ENCODE measurements at places on chromosomes 1 and 21.
A peak's percentile ranks its signal among the peaks of the same experiment; 100 is the strongest.

DNA sequence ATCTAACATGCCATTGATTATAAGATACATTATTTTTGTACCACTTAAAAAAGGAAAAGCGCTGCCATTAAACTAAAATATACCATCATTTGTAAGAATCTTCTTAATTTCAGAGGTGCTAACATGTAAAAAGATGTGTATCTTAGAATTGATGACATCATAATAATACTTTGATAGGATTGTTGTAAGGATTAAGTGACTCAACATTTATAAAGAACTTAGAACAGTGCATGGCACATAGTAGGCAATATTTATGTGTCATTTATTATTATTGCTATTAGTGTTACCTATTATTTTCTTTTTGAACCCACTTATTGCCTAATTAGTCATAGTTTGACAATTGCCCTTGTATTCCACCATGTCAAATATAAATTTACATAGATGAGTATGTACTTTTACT lies 21.8 kb downstream of the HIPK1 start:
- no peak for DNase-seq

- DNase-seq: peak; percentile 53
These were observed 502.3 kb downstream of the NUF2 start for GRCh38 chr1:163824006-163824405.

- no peak for DNase-seq
These were observed 3.0 kb downstream of the CNR2 start for GRCh38 chr1:23910144-23910543.

DNA sequence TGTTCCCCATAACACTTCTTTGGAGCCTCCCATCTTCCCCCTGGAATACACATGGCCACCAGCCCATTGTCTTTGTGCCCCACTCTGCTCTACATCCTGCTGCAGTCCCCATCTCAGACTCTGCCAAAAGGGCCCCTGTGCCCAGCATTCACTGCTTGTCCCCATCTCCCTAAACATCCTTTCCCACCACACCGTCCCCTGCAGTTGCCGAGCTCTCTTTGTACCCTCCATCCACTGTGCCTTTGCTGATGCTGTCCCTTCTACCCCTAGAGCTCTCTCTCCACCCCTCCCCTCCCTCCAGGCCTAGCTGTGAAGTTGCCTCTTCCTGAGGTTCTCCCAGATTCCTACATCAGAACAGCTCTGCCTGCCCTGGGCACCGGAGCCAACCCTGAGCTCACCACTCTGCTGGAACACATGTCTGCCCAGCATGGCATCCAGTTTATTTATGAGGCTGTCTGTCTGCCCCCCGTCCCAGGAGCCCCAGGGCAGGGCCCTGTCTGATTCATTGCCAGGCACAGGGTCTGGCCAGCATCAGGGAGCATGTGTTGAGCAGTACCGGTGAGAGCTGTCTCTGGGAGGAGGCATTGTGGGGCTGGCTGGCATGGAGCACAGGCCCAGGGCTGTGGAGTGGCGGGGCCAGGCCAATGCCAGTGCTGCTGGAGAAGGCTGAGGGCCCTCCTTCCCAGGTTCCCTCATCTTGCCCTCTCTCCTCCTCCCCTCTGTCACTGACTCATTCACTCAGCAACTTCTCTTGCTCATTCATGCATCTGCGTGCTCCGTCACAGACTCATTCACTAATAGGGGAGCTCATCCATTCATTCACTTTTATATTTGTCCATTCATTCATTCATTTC lies 28.8 kb downstream of the EDN2 start:
- no peak for DNase-seq

DNA sequence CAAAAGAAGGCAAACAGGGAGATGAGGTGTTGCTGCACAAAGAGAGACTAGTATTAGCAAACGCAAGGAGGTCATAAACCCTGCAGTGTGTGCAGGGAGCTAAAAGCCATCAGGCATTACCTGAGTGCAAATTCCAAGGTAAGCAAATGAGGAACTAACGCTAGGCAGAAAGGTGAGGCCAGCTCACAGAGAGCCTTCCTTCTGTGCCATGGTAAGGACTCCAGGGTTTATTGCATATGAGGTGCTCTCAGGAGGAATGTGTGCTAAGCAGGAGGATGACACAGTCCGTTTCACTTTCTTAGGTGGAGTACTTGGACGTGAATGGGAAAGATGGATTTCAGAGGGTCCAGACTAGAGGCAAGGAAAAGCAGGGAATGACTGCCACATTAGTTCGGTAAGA lies 44.6 kb upstream of the MYBPHL start:
- no peak for DNase-seq

DNA sequence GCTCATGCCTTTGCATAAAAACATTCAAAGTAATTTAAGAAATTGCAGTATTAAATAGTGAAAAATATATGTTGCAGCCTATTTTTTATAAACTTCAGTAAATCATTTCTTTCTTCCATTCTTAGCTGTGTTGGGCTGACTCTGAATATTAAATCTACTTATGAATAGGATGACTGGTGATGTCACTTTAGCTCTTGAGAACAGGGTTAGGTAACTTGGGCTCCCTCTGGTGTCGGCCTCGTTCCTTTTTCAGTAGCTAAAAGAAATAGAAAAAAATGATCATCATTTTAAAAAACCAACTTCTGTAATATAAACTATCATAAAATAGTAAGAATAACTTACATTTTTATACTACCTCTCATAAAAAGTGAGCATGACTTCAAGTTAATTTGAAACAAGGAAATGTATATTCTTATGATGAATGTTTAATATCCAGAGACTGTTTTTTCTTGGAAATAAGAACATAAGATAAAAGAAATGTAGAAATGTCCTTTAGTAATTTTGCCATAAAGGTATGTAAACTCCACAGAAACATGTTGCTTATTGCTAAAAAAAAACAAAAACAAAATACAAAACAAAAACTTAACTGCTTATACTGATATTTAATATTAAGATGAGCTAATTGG lies 26.8 kb upstream of the NCAM2 start:
- no peak for DNase-seq

DNA sequence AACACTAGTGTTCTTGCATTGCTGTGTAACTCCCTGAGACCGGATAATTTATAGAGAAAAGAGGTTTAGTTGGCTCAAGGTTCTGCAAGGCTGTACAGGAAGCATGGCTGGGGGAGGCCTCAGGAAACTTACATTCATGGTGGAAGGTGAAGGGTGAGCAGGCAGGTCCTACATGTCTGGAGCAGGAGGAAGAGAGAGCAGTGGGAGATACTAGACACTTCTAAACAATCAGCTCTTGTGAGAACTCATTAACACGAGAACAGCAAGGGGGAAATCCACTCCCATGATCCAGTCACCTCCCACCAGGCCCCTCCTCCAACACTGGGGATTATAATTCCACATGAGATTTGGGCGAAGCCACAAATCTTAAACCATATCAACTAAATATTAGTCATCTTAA lies 30.1 kb downstream of the RNF2 start:
- DNase-seq: no peak

DNA sequence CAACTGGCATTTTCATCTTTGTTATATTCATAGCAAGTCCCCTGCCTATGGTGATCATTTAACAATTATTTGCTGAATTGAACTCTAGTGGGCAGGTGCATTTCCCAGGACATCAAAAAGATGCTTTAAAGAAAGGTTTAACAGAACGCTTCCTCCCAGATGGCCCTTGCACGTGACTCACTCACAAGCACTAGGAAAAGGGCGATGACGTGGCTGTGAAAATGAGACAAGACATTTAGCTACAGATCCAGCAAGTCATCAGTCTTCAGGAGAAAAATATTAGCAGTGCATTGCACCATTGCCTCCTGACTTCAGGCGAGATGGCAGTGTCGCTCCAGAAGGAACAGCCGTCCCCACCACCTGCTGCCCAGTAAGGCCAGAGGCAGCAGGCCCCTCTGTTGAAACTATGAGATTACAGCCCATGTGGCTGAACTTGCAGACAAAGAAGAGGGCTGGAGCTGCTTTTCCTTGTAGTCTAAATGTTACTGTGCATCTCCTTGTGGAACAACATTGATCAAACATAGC lies 37.2 kb downstream of the DSCAM start:
- no peak for DNase-seq

GRCh38 chr1:58804853-58805565 lies 21.2 kb upstream of the JUN start:
- DNase-seq: no peak

GRCh38 chr1:9718006-9718680 lies 66.6 kb downstream of the PIK3CD start:
- DNase-seq: no peak

- DNase-seq: no peak
These were observed 414.9 kb downstream of the PTPRU start for GRCh38 chr1:29651246-29651645.

DNA sequence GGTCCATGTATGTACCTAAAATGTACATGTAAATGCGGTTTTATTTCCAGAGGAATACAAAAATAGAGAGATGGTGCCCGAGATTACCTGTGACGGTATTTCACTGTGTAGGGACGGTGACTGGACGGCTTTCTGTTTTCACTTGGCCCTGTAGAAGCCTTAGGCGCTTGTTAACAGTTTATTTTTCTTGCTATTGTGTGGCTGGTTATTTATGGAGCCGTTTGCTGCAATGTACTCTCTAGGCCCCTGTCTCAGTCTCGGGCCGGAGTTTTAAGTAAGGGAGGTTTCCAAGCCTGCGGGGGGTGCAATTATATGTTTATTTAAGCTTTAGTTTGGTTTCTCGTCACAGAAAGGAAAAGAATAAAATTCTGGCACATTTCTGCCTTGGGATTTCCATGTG lies 413 bp downstream of the EFCAB7 start:
- no peak for DNase-seq

GRCh38 chr1:39639305-39640130 lies at the start of gene HEYL:
Gene HEYL, minus strand, starts transcription at chr1:39639643. Its CDS starts 18 bp downstream, at chr1:39639625.
- DNase-seq: no peak

DNA sequence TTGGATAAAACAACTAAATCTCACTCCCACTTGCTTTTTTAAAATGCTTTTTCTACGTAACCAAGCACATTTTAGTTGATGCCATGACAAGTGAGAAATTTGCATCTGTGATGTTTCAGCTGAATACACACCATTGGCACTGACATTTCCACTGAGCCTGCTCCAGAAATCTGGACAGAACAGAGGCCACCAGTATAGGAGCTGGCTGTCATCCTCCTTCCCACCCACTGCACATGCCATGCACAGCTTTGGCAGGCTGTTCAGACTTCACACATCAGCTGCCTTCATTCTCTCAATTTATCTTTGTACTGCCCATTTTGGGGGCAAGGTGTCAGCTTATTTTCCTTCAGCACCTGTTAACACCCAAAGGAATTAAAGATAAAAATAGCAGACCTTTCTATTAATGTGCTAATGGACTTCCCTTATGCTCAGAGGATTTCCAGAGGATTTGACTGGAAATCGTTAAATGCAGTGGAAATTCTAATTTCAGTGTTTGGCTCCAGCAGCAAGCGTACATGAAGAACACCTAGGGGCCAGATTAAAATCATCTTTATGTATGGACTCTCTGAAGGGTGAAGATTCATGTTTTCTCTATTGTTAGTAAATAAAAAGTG lies 12.9 kb upstream of the PODN start:
- DNase-seq: no peak

DNA sequence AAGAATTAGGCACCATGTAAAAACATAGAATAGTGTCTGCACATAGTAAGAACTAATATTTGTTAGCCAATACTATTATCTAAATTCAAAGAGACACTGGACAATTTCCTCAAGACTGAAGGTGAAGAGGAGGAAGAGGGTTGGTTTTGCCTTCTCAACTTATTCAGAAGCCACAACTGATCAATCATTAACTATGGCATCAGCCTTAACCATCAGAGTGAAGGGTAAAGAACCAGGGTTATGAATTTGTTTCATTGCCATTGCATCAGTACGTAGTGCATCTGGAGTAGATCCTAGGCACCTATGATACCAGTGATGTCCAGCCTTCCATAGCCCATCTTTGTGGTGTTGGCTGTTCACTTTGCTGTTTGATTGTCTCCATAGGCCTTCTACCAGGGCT lies 421.7 kb upstream of the DEPDC1 start:
- no peak for DNase-seq

DNA sequence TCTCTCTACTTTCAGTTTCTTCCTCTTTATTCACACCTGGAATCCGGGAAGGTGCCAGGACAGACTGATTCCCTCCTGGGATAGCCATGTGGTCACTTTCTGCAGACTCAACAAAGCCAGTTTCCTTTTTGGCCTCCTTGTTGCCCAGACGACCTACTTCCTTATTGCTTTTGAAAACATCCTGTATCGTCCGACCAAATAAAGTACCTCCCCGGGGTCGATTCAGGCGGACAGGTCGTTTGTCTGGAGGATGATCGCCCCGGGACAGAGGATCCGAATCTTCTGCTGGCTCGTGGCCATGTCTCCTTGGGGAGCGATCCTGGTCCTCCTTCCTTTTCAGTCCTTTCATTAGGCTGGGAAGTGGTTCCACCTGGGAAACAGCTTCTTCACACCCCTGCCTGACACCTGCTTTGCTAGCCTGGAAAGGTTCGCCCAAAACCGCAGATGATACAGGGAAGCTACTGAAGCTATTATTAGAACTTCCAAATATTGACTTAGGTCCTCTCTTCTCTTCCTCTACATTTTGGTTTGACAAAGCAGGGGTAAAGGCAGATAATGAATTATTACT lies 1.2 kb downstream of the MCM3AP start:
- DNase-seq: no peak

- no peak for DNase-seq
These were observed 69.2 kb upstream of the HSPA13 start for GRCh38 chr21:14452031-14452726.

GRCh38 chr1:158506369-158506987 lies 34.5 kb downstream of the OR10R2 start:
- no peak for DNase-seq

DNA sequence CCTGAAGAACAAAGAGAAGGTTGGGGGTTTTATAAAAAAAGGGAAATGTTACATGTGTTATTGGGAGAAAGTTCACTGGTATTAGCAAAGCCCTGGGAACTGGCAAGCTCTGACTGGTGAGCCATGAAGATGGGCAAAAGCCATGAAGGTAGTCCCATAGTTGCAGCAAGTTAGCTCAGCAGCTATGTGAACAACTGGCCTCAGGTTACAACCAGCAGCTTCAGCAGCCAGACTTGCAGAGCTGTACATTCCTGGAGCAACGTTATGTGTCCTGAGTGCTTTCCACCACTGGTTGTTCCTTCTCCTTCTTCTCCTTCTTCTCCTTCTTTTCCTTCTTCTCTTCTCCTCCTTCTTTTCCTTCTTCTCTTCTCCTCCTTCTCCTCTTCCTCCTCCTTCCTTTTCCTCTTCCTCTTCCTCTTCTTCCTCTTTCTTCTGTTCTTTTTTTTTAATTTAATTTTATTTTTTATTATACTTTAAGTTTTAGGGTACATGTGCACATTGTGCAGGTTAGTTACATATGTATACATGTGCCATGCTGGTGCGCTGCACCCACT lies 56.1 kb upstream of the TLR5 start:
- no peak for DNase-seq

GRCh38 chr1:38285807-38286530 lies 239.4 kb upstream of the POU3F1 start:
- no peak for DNase-seq

GRCh38 chr1:11961230-11961629 lies 19.0 kb upstream of the MFN2 start:
- DNase-seq: no peak

- peak; percentile 64 for DNase-seq
These were observed 12.6 kb downstream of the NPL start for GRCh38 chr1:182802006-182802803.
